HEK293T (cell line): ENCODE measurements at places on chromosomes 6 and 20.

- no peak for DNase-seq
These were observed 48.5 kb downstream of the FHL5 start for GRCh38 chr6:96611342-96611991.

- no peak for DNase-seq
These were observed 227.3 kb downstream of the ERMARD start for GRCh38 chr6:169978615-169979161.

GRCh38 chr20:49684335-49684997 is 29.2 kb downstream of the B4GALT5 start:
- no peak for DNase-seq

DNA sequence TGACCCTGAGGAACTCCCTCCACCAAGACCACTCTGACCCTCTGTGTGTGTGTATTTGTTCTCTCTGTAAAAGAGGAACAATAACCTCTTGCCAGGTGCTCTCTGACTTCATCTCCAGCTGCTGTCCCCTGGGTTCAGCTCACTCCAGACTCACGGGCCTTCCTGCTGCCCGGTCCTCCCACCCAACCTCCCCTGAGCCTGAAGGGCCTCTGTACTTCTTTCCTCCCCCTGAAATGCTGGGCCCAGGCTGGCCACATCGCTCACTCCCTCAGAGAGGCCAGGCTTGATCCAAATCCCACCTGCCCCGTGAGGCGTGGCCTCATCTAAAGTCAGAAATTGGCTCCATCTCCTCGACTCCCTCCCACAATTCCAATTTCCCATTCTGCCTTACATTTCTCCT is 202.4 kb downstream of the PRKN start:
- DNase-seq: no peak

GRCh38 chr6:165404697-165405096 is 95.3 kb upstream of the C6orf118 start:
- DNase-seq: no peak

GRCh38 chr6:65988006-65988405 is 281.0 kb upstream of the EYS start:
- DNase-seq: no peak

DNA sequence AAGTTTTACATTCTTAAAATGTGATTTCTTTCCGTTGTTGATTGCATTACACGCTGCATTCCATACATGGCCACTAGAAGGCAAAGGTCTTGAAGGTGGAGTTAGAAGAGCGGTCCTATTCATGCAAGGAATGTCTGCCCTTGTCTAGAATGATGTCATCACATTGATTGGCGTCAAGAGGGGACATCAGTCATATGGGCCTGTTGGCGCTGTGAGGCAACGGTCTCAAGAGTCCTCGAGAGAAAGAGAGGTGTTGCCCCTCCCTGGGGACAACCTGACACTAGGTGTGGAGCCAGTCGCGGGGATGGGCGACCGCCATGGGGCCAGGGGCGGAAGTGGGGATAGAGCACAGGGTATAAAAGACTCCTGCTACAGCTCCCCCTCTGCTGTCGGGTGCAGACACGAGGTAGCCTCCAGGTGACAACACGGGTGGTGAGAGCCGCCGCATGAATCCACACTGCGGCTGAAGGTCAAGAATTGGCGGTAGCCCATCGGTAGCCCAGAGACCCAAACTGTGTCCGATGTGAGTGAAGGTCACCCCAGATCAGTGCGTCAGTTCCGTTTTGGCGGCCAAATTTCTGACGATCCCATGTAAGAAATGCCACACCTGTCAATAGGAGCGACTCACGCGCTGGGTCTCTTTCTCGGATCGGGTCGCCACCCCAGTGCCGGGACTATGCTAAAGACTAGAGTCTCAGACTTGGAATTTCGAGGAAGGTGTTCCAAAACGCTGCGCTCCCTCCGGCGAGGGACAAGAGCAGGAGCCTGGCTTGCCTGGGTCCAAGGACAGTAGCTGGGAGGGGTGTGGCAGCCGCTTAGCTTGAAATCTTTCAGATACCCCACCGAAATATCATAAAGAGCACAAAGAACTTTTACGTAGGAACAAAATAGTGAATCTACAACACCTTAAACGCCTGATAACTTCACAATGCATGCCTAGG is 93.2 kb upstream of the ZNF184 start:
- DNase-seq: no peak

GRCh38 chr6:133447924-133448323 is 206.8 kb downstream of the EYA4 start:
- no peak for DNase-seq

GRCh38 chr6:134529921-134530320 is 212.0 kb upstream of the SGK1 start:
- DNase-seq: no peak

DNA sequence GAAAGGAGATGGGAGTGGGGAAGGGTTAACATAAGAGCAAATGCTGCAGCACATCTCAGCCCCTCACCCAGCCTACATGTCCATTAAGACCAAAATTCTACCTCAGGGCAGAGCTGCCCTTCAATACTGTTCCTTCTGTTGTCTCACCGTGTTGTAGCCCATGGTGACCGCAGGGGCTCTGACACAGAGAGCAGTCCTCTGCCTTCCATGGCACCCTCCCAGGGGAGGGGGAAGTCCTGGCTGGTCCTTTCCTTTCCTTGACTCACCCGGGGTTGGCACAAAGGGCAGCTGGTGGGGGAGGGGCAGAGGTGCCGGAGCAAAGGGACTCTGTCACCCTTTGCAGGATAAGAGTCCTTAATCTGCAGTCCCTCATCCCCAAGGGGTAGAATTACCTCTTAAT is 15.2 kb downstream of the NKX2-2 start:
- DNase-seq: no peak

GRCh38 chr6:106163446-106163965 is 77.4 kb downstream of the PRDM1 start:
- peak; percentile 17 for DNase-seq

DNA sequence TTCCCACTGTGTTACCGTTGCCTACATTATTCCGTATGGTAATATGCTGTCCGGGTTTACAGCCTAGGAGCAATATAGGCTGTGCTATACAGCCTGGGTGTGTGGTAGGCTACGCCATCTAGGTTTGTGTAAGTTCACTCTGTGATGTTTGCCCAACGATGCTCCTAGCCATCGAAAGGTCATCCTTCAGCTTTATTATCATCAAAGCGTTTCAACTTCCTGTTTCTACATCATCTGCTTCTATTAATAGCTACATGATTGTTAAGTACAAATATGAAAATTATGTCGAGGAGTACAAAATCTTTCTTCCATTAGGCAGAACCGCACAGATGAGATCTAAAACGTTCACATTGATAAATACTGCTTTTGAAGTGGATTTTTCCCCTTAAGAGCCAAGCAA is 69.9 kb downstream of the PPP1R14C start:
- no peak for DNase-seq

DNA sequence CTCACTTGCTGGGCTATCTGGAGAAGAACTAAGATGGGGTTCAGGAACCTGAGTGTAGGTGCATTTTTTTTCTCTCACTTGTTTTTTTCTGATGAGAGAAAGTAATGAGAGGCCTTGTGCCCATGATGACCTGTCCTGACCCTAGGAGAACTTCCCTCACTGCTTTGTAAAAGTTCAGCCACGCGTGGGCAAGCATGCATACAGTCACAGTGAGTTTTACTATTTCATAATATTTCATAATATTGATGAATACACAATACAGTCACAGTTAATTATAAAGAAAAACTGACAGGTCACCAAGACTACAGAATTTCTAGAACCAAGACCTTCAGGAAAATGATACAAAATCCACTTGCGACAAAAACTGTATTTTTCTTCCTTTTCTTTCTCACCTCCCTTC is 111.8 kb downstream of the MAP7 start:
- DNase-seq: no peak

DNA sequence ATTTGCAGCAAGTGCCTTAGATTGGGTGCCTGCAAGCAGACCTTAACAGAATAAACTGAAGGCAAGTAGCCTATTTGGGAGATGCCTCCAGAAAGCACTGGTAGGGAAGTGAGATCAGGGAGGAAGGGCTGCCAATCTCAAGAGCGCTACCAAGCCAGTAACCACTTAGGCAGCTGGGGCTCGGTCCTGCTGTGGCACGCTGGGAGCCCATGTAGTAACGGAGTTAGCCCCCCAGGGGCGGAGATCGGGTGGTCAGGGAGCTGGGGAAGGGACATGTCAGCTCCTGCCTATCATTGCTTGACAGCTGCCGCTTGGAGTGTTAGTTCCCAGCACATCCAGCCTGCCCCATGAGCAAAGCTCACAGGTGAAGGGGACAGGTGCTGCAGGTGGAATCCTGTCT is 127.0 kb downstream of the CEBPB start:
- no peak for DNase-seq

DNA sequence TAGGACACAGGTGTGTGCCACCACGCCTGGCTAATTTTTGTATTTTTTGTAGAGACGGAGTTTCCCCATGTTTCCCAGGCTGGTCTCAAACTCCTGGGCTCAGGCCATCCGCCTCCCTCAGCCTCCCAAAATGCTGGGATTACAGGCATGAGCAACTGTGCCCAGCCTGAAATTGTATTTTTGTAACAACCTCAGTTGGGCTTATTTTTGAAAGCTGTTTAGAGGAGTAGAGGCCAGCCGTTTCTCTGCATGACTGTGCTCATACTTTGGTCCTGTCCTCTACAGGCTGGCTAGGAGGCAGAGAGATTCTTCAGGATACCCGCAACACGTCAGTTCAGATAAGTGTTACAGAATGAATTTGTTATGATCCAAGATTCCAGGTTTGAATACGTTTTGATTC is 22.1 kb downstream of the CAGE1 start:
- DNase-seq: no peak

GRCh38 chr6:107767637-107768036 is 56.5 kb downstream of the SCML4 start:
- no peak for DNase-seq

GRCh38 chr20:39004508-39004907 is 42.4 kb downstream of the DHX35 start:
- DNase-seq: no peak

GRCh38 chr6:3147914-3148757 is 9.2 kb downstream of the TUBB2A start:
- DNase-seq: no peak

DNA sequence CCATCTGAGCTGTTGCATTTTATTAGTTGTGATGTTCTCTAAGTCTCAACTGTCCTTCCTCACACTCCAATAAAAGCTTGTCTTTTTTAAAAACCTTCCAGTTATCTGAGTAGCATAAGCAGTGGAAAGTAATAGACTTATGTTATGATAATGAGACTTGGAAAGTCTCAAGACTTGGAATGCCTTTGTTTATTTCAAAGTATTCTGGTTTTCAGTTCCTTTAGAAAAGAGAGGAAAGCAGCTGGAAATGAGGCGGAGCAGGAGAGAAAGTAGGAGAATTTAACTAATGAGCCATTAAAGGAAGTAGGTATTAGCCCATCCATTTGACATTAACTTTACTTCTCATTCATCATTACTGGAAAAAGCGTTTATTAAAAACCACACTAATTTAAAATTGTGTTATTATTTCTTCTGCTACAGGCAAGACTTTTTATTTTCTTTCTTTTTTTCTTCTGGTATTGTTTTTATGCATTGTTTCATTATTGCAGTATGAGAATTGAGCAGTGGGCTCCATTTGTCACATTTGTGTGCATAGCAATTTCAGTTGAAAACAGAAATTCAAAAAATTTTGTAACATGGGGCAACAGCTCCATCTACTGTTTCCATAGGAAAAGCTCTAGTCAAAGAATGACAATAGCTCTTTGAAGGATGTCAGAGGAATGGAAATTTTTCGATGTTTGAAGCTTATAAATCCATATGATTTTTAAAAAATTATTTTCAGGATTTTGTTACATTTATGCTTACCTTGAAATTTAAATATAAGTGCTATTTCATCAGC is 194.8 kb downstream of the COL9A1 start:
- DNase-seq: peak; percentile 26

DNA sequence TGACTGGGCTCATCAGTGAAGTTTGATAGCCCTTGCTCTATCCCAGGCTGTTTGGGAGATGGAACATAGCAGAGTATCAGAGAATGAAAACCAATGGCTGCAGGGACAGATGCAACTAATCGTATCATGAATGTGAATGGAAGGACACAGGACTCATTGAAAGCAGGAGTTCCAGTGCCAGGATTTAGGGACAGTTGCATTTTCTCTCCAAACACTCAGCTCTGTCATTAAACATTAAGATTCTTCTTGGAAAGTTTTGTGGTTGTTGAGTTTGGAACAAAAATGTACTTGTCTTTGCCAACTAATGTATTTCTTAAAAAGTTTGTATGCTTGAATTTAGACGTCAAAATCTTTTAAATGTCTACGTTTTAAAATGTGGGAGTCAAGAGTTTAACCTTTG is 31.0 kb upstream of the GSTA5 start:
- no peak for DNase-seq

DNA sequence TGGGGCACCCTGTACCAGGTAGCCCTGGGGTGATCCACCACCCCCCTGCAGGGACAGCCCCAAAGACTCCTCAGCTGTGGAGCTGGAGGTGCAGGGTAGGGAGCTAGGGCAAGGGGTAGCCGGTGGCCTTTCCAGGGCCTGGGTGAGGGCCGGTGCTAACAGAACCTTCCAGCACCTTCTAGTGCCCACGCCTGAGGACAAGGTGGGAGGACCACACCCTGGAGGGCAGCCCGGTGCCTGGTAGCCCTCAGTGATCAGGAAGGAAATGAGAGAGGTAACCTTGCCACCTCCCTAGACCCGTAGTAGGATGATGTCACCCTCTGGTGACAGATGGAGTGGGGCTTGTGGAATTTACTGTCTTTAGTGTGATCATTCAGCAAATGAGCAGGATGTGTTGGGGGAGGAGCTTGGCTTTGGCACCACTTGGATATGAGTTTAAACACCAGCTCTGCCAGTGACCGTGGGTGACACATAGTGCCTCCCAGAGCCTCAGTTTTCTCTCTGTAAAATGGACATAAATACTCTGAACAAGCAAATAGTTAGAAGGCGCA is 187.7 kb downstream of the NFATC2 start:
- no peak for DNase-seq

GRCh38 chr6:83042467-83043053 is 23.1 kb downstream of the UBE3D start:
- DNase-seq: no peak

DNA sequence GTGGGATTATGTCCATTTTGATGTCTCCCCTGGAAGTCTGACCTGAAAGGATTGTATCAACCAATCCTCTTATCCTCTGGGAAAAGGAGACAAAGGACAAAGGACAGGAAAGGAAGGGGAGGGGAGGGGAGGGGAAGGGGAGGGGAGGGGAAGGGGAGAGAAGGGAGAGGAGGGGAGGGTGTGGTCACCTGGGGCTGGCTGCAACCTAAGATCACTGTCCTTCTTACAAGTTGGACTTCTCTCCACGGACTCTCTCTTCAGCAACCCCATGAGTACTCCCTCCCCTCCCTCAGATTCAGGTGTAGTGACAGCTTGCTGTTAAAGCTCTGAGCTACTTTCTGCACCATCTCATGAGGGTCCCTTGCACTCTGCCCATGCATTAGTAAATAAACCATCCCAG is 58.9 kb upstream of the KLHL31 start:
- DNase-seq: no peak

DNA sequence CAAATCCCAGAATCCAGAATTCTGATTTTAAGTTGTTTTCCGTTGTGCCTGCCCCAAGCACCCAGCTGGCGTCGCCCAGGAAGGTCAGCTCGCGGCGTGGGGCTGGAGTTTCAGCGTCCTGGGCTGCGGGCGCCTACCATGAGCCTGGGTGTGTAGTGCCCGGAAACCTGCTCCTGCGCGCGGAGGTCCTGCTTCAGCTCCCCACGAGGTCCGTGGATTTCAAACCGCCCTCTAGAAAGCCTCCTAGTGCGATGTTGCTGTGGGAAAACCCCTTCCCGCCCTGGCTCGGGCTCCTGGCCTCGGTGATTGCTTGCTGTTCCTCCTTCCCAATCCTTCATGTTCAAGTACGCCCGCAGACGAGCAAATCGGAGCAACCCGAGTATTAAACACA is 51.3 kb upstream of the NRN1 start:
- no peak for DNase-seq
